Ureter (tissue), 1 donor: ENCODE measurements at places on chromosomes 5 and 9. TPM values are rescaled to one million over a fixed set of nuclear protein-coding genes. Genes with fewer than 3 reads are reported as not detected.

GRCh38 chr5:118791926-118792734 is 196.2 kb downstream of the DTWD2 start:
- no peak for DNase-seq

GRCh38 chr5:160496334-160496733 is 74.7 kb downstream of the PTTG1 start:
- DNase-seq = no peak

- DNase-seq = no peak
Measured at GRCh38 chr9:91907484-91908292, 42.3 kb downstream of the ROR2 start.

DNA sequence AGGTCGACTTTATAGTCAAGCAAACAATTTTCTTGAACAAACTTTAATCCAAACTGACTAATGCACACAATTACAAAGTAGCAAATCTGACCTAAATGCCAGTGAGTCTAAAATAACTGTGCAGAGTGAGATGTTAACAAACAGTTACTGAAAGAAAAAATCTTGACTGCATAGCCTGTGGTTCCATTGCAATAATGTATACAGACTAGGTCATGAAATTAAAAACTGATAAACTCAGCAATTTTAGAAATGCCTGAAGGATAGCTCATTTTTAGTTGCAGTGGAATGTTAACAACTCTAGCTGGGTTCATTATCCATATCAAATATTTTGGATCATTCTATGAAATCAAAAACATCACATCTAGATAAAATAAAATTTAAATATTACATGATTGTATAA is 73.4 kb upstream of the CDH12 start:
- DNase-seq = no peak

DNA sequence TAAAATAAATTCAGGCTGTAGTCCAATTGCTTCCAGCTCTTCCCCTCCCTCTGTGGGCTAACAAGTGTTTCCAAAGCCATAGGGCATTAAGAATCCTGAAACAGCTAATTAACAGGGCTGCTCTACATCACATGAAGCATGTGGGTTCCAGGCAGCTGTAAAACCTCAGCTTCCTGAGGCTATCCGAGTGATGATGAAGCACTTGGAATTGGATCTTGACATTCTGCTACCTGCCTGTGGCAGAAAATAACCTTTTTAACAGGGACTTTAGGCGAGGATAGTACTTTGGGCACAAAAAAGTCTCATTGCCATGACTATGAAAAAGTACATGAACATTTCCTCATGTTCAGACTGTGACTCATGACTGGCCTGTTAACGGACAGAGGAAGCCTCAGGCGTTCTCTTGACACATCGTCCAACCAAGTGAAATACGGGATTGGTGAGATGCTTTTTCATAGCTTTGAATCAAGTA is 107.2 kb downstream of the PDE4D start:
- no peak for DNase-seq

GRCh38 chr5:89850513-89850865 is 559.1 kb downstream of the CETN3 start:
- no peak for DNase-seq

DNA sequence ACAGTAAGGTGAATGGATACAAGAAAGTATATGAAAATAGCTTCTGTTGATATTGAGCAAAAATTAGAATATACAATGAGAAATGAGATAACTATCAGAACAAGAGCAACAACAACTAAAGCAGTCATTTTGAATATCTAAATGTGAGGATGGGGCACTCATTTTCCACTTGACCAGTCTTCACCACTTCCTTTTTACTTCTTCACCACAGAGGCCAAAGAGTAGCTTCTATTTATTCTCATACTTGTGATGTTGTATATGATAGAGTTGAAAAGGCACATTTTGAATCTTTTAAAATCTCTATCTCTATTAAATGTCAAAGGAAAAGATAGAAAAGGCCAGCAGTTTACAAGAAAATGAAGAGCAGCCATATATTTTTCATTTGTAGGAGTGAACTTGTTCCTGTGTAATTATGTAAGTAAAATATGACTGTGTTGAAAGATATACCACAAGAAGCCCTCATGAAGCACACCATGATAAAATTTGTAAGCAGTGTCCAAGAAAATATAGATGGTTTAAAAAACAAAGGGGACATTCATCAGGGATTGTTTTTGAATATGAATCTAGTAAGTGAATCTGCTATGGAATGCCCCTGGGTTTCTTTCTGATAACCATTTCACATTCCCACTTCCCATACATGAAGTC is 39.2 kb downstream of the ADAMTS19 start:
- no peak for DNase-seq

DNA sequence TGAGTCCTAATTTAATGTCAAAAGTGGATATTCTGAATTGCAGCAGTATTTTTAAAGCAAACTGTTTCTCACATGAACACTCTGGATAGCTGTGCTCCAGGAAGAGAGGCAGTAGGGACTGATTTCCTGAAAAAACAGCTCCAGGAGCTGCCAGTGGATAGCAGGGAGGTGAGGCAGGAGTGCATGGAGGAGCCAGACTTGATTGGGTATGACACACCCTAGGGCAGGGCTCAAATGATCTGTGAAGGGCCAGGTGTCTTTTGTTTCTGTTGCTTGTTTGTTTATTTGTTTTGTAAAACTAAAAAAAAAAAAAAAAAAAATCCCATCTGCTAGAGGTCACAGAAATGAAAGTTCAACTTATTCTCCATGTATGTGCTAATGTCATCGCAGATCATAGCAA is 83.4 kb downstream of the ADRB2 start:
- DNase-seq = no peak

Gene GRXCR2
- total RNA-seq = not detected

GRCh38 chr9:81557452-81558090 is 131.8 kb downstream of the TLE1 start:
- no peak for DNase-seq

Gene KCNV2
- not detected for total RNA-seq
